Eye (tissue), 1 donor: ENCODE measurements at places on chromosomes 16 and 17.
A peak's percentile ranks its signal among the peaks of the same experiment; 100 is the strongest.

DNA sequence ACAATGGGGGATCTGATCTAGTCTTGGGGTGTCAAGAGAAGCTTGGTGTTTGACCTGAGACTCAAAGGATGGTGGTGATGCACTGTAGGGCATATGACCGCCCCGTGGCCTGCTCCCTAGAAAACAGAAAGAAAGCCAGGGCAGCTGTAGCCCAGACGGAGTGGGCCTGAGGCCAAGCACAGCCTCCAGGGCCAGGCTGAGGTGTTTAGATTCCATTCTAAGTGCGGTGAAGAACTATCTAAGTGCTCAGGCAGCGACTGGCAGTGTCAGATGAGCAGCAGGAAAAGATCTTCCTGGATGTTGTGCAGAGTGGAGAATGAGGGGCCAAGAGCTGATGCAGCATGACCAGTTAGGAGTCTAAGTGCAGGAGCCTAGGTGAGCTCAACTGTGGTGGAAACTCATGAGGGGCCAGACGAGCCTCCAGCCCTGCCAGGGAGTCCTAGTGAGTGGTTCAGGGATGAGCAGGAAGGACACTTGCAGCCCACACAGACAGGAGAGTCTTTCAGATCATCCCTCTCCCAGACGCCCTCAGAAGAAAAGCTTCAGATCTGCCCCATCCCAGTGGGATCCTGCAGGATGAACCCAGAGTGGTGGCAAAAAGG, 314.2 kb upstream of the CCL2 start:
- no peak for DNase-seq

GRCh38 chr17:68539548-68540467, 27.6 kb downstream of the PRKAR1A start:
- peak; percentile 42 for DNase-seq

DNA sequence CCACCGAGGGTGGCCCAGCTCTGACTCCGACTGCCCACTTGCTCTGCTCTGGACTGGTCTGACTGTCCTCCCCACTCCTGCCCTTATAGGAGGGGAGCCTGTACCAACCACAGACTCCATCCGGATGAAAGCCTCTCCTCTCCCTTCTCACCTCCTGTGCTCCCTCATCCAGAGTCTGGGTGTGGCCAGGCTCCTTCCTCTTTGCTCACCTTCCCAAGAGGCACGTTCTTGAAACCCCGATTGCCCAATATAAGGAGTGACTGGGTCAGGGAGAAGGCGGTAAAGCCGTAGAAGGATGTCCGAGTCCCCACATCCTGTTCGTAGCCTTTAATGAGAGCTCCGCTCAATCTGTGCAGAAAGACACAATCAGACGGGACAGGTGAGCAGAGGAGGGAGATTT, 17.1 kb downstream of the ST6GALNAC1 start:
- DNase-seq: no peak

GRCh38 chr17:22409160-22409751, 716.9 kb downstream of the KCNJ18 start:
- DNase-seq: no peak

- peak; percentile 73 for DNase-seq
These were observed 14.4 kb upstream of the CBX8 start for GRCh38 chr17:79811011-79811867.

GRCh38 chr16:12225255-12225654, 248.7 kb downstream of the SNX29 start:
- DNase-seq: no peak

- no peak for DNase-seq
These were observed 25.0 kb upstream of the HS3ST3A1 start for GRCh38 chr17:13626703-13627102.

GRCh38 chr16:7615565-7615964, 282.9 kb downstream of the RBFOX1 start:
- DNase-seq: no peak

GRCh38 chr16:67672739-67673662, 6.4 kb downstream of the C16orf86 start:
- peak; percentile 70 for DNase-seq

DNA sequence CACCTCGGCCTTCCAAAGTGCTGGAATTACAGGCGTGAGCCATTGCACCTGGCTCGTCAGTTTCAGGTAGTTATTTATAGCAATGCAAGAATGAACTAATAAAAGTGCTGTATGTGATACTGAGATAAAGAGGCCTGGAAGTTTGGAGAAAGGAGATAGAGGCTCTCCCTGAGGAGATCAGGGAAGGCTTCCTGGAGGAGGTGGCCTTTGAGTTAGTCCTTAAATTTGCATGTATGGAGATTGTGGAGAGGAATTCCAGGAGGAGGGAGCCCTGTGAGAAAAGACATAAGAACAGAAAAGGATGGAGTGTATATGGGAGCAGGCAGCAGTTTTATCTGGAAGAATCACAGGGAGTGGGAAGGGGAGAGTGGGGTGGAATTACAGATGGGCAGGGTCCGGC, 276.6 kb upstream of the EEF2KMT start:
- DNase-seq: no peak

- no peak for DNase-seq
These were observed 31.3 kb upstream of the ABCC3 start for GRCh38 chr17:50603340-50603739.

GRCh38 chr17:10018461-10018891, 113.4 kb upstream of the RCVRN start:
- DNase-seq: peak; percentile 53

DNA sequence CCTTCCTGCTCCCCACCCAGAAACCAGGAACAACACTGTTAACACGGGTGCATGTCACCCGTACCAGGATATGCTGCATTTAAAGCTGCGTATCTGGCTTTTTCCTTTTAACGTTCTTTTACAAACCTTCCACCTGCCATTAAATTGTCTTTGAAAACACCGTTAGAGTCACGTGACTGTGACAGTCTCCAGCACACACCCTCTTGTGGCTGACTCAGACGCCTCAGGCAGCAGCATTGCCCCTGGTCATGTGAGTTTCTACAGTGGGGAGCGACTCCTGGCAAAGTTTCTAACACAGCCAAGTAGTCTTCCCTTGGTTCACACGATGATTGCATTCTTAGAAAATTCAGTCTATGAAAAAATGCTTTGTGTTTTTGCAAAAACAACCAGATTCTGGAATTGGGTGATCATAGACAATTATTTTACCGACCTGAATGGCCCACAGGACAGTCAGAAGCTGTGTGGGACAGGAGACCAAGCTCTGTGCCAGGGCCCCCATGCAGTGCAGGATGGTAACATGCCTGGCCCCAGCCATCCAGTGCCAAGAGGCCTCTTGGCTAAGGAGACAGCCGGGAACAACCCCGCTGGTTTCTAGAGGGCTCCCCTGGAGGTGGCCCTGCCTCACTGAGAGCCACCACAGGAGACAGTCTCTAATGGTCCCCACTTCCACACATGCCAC, 199.1 kb downstream of the KATNIP start:
- DNase-seq: no peak

DNA sequence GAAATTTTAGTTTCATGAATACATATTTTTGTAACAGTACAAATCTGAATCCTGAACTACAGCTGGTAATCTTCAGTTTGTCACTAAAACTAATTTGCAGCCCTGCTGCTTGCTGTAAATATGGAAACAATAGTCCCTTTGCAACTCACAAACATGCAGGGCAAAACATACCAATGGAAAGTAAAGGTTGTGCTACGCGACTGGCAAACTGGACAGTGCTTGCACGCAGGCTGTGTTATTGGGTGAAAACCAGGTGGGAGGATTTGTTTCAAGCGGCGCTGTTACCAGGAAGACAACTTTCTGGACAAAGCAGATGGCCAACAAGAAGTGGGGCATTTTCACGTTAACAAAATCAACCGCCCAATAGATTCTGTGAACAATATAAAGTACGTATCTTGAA, 93.5 kb downstream of the CDYL2 start:
- DNase-seq: no peak

- DNase-seq: no peak
These were observed 104.8 kb downstream of the CYB561 start for GRCh38 chr17:63341276-63341675.

- no peak for DNase-seq
These were observed 1.8 kb downstream of the KRT23 start for GRCh38 chr17:40935624-40936023.

GRCh38 chr17:31254654-31255053, 42.4 kb downstream of the OMG start:
- no peak for DNase-seq

DNA sequence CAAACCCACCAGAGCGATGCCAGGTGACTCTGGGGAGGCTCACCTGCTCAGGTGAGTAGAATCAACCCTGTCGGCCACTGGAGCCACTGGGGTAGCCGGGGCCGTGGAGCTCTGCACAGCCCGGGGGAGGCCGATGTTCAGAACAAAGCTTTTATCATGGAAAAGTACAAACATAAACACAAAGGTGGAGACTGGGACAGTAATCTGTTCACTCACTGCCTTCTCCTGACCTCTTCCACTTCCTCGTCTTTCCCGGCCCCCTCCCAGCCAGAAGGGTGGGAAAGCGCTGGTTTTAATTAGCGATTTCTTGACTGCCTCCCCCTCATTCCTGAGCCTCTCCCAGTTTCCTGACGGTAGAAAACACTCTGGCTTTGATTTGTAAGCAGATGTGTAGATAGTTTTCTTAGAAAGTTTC, 9.8 kb upstream of the TEX19 start:
- no peak for DNase-seq

DNA sequence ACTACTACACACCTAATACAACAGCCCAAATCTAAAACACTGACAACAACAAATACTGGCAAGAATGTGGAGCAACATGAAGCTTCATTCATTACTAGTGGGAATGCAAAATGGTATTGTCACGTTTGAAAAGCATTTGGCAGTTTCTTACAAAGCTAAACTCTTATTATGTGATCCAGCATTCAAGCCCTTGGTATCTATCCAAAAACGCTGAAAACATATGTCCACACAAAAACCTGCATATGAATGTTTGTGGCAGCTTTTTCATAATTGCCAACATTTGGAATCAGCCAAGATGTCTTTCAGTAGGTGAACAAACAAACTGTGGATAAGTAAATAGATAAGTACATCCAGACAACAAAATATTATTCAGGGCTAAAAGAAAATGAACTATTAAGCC, 501.1 kb upstream of the KIF2B start:
- no peak for DNase-seq

GRCh38 chr17:9644910-9645751, at the start of gene USP43:
USP43 (plus strand) TSS chr17:9645517; CDS start chr17:9645633, 116 bp downstream.
- DNase-seq: peak; percentile 81

DNA sequence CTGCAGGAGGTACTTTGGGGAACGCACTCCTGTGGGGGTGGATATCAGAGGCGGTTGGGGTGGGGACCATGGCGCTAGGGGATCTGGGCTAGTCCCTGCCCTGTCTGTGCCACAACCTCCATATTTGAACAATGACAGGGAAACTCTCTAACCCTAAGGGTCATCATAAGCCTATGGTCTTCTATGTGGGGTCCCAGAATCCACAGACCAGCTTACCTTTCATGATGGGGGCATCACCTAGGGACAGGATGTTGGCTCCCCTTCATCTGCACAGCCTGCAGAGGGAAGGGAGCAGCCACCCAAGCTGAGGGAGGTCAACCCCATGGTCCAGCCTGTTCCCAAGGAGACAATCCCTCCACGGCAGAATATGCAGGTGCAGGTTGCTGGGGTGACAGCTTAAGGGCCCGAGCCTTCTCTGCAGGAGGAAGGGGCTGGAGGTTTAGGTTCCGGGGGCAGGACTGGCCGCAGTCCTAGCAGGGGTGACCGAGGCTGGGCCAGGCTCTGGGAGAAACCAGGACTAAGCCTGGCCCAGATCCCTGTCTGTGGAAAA, 1.7 kb downstream of the ORAI3 start:
- DNase-seq: no peak

GRCh38 chr17:37220607-37220953, 155.2 kb upstream of the C17orf78 start:
- peak; percentile 68 for DNase-seq

DNA sequence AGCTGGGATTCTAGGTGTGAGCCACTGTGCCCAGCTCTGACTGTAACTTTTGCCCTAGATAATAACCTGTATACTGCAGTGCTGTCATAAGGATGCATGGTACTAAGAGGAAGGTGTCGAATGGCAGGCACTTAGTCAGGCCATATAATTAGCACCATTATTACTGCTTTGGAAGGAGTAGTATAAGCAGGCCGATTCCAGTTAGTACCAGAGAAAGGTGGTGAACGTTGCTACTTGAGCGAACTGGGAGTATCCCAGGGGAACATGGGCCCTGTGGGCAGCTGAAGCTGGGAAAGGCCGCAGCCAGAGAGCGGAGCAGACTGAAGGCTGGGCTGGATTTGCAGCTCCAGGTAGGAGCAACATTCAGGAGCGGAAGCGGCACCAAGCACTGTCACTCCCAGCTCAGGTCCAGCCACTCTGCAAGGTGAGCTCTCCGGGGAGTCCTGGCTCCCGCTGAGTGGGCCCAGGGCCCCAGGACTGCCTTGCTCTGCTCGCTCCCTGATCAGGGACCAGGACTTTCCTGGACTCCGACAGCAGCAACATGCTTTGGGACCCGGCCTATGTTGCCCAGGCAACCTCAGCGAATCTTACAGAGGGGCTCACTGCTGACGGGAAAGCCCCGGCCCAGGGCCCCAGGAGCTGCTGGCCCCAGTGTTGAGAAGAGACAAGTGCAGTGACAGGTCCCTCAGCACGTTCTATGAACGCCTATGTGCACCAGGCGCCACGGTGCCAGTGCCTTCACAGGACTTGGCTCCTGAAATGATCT, 28.6 kb downstream of the C16orf74 start:
- DNase-seq: peak; percentile 30

- no peak for DNase-seq
These were observed 20.3 kb downstream of the KIFC3 start for GRCh38 chr16:57781741-57782606.

DNA sequence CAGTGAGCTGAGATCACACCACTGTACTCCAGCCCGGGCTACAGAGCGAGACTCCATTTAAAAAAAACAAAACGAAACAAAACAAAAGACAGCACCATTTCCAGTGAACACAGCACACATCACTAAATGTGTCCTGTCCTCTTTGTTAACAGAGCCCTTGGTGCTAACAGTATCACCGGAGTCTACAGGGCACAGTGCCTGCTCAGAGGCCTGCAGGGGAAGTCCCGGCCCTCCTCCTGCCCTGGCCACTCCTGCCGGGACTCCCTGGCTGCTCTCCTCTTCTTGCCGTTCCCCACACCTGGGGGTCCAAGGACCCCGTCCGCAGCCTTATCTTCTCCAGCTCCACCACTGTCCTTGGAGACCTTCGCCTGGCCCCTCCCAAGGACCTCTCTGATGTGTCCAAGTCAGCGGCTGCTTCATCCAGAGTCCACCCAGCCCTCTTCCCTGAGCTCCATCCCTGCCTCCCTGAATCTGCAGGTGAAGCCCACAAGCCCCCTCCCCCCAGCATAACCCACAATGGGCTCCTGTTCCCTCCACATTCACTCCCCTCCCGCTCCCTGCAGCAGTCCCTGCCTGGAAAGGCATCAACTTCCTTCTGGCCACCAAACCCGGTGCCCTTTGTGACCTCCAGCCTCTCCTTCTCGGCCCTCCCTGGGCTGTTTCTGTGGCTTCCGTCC, 8.5 kb downstream of the TRPV1 start:
- DNase-seq: no peak

DNA sequence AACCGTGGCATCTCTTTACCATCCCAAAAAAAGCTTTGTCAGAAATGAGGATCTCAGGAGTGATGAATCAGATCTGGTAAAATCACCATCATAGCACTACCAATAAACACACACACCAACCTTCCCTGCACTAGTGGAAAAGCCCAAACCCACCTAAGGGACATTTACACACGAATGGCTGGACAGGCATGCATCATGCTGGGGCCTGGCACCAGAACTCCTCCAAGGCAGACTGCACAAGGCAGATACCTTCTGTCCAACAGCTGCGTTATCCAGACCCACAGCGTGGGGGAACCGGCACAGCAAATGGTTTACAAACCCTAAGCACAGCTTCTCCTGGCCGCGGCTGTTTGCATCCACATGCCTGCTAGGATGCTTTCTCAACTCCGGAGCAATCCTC, 2.8 kb downstream of the ASIC2 start:
- DNase-seq: no peak

GRCh38 chr17:77354670-77355455, 214.1 kb downstream of the SEC14L1 start:
- DNase-seq: no peak
